ENCODE measurements at places on chromosomes 2 and 18. TPM values are rescaled to one million over a fixed set of nuclear protein-coding genes. Genes with fewer than 3 reads are reported as not detected.

The SH3BP4 gene
- 85.9 TPM for polyA plus RNA-seq

The MAPRE3 gene
- 15.3 TPM for polyA plus RNA-seq

The ALPI gene
- not detected for polyA plus RNA-seq

The UPP2 gene
- not detected for polyA plus RNA-seq

The C18orf32 gene
- 20.7 TPM for polyA plus RNA-seq

The TTN gene
- not detected for polyA plus RNA-seq

The RNF152 gene
- 6.5 TPM for polyA plus RNA-seq

The CCDC141 gene
- polyA plus RNA-seq = not detected

The MEP1B gene
- not detected for polyA plus RNA-seq

The SH3RF3 gene
- polyA plus RNA-seq = 3.6 TPM

The ZAP70 gene
- 0.10 TPM for polyA plus RNA-seq

The SOWAHC gene
- 9.1 TPM for polyA plus RNA-seq

The COL5A2 gene
- polyA plus RNA-seq = 383 TPM

The ARHGAP25 gene
- polyA plus RNA-seq = not detected

GRCh38 chr2:102191501-102191900 lies 4.7 kb downstream of the IL1RL2 start:
- no peak for DNase-seq

DNA sequence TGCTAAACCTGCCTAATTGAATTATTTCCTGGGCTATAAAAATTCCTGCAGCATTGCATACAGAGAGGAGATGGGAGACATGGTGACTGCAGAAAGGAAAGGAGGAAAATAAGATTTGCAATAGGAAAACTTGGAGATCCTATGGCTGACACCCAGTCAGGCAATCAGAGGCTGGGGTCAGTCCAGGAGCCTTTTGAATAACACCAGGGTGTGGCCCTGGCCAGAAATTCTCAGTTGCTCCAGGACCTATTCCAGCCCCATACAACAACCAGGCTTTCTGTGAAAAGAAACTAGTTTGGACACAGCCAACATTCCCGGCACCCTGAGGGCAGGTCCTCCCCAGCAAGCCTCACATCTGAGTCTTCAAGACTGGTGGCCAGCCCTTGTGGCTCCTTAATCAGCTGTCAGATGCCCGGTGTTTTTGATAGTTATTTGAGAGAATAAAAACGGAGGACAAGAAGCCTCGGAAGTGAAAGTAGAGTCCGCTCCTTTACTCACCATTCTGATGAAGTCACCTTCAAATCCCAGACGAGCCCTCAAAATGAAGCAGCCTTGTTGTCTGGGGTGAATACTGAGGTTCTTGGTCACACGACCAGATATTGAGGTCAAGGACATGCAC lies 31.1 kb upstream of the GMCL1 start:
- DNase-seq = no peak

GRCh38 chr18:57326718-57327323 lies 25.5 kb upstream of the ST8SIA3 start:
- no peak for DNase-seq

DNA sequence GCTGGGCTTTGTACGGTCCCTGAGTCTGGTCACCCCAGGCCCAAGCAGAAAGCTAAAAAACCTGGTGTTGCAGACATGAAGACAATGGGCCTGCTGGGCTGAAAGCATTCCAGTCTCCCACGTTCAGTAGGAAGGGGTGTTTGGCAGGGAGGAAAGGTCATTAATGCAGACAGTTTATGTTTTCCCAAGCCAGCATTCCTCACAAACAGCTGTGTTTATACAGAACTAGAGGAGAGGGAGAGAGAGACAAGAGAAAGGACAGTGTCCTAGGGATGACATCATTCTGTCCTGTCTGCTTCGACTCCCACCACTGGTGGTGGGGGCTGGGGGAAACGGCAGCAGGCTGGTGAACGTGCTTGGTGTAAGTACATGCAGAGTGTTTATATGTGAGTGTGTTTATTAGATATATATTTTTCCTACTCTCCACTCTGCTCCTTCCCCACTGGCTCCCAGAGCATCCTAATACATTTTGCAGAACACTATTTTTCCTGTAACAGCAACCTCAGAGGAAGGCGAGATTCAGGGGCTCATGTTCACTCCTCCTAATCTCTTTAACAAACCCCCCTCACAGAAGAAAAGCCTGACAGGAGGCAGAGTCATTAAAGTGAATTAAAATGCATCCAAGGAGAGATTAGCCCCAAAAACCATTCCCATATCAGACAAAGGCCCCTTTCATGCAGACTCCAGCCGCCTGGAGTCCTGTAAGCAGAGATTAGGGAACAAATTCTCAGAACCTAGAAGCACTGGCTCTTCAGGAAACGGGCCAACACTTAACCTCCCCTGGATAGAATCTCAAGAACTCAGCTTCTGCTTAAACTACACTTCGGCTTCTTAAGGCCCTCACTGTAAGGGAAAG lies 380.4 kb downstream of the TNS1 start:
- peak; percentile 88 for DNase-seq

DNA sequence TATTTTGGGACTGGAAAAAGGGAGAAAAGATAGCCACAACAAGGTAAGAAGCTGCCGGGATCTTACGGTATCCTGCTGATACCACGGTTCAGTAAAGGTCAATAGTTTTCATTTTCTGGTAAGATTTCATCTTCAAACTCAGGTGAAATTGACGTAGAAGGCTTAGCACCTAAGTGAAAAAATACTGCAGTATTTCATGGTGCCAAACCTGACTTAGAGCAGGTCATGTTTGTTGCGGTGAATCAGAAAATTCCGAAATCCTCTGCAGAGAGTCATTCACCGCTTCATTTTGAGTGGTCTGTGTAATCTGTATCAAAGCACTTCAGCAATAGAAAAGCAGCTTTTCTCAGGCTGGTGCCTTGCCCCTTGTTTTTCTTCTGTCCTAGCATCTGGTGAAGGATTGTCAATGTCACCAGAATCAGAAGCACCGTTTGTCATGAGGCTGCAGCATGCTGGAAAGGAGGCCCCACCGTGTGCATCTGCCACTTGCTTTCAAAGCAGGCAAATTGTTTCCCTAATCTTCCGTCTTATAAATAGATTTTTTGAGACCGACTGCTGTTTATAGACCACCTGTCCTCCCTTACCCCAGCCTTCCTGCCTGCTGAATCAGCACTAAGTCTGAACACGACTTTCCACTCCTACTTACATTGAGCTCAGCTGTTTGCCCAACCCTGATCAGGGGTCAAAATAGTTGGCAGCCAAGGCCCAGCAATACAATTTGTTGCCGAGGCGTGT lies 156.3 kb downstream of the EML6 start:
- no peak for DNase-seq

DNA sequence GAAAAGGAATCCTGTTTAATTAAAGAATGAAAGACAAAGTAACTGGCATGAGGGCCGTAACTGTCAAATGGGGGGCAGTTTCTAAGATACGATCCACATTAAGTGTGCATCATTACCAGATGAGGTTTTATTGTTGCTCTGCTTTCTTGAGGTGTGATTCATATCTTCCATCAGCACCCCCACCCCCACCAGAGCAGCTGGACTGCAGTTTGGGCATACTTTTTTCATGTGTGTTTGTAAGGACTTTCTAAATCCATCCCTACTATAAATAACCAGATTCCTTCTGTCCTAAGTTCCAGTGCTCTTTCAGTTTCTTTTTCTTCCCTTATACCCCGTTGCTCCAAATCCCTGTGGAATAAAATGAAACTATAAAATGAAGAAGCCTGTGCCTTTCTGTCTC lies 142.1 kb downstream of the CDCA7 start:
- DNase-seq = peak; percentile 32

- no peak for DNase-seq
Measured at GRCh38 chr2:42071791-42072190, 24.0 kb downstream of the PKDCC start.

DNA sequence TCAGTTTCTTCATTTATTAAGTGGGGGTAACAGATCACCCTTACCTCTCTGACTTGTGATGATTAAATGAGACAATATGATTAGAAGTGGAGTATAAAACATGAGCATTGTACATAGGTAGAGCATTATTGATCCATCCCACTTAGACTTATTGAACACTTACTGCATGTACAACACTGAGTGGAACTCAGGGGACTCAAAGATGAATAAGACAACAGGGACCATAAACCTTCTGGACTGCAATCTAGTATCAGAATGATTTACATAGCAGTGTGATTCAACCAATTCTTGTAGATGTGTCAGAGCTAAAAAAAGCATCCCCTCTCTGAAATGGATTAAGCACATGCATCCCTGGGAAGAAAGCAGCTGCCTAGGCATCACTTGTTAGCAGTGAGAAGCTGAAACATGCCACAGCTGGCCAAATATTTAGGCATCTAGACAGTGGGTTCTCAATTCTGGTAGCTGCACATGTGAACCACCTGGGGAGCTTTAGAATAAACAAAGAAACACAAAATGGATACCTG lies 111.5 kb downstream of the CYRIA start:
- DNase-seq = no peak

DNA sequence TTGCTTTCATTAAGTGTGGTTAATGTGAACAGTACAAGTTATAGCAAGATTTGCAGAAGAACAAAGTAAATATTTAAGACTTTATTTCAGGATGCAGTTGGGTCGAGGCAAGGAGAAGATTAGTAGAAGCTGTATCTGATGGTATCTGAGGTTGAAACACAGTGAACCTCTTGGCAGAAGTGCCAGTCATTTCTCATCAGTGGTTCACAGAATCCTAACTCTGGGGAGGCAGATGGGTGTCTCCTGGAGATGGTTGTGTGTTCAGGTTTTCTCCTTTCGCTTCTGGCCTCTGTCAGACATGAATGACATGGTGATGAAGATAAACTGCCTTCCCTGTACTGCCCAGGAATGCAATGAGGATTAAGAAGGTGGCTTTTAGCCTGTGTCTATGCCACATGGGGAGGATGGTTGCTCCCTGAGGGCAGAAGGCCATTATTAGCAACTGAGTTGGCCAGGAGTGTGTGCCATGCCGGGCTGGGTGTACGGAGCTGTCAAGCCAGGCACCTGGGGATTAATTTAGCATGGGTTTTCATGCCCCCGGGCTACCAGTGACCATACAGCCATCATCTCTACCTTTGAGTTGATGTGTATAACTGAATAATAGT lies 28.0 kb downstream of the MGAT5 start:
- no peak for DNase-seq

DNA sequence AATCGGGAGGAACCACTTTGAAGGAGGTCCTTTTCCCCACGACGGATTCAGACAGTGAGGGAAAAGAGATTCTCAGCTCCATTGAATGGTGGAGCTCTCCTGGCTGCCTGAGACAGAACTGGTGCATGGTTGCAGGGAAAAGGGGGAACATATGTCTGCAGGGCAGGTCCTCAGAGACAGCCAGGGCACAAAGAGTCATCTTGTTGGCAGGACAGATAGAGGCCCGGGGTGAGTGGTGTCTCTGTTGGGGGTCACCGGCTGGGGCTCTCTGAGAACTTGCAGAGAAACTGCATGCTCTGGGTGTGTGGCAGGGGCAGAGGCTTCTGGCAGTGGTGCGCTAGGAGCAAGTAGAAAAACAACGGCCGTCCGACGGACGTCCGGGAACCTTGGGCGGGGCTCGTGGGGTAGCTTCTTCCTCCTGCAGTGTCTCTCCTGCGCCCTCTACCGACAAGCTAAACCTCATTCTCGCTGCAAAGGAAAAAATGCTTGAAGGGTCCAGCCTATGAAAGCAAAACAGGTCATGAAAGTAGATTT lies 94.3 kb downstream of the CDCA7 start:
- peak; percentile 17 for DNase-seq

DNA sequence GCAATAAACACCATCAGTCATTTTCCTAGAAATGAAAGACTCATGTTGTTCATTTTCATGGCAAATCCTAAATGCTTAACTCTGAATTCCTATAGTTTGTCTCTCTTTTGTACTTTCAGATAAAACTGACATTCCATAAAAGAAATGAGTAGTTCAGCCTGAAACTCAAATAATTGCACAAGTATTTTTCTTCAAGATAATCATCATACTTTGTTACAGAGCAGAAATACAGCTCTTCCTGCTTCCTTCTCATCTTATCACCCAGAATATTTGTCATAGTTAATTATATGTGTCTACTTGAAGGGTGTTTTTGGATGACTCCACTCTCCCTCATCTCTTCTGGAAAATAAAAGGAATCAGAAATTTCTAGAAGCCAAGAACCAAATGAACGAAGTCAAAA lies 141.1 kb downstream of the HNMT start:
- no peak for DNase-seq

DNA sequence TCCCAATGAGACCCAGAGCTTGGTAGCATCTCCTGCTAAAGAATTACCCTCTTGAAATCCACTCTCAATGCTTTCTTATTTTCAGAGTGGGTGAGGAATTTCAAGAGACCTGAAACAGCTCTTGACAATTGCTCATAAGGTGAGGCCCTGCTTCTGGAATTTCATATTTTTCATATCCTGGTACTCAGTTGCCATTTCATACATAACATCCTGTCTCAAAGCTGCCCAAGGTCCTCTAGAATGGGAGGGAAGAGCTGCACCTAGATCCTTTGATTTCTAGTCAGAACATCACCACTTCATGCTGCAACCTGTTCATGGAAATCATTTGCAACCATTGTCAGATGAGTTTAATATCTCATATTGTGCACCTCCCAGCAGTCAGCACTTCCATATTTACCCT lies 404.8 kb upstream of the GALNT5 start:
- DNase-seq = no peak

DNA sequence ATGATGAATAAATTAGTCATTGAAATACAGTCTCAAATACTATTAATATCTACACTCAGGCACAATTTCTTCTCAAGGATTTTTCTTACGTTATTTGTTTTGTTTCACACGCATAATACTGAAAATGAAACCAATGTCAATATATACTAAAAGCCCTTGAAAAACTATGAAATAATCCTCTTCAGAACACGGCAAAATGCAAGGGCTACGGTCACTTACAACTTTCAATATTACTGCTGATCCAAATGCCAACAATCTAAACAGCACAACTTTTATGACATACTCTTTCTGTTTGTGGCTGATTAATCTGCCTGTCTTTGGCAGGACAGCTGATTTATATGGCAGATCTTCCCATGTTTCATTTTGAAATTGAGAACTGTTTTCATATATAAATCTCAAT lies 68.3 kb downstream of the LRPPRC start:
- DNase-seq = no peak

GRCh38 chr2:229768235-229768634 lies 53.9 kb upstream of the DNER start:
- no peak for DNase-seq

GRCh38 chr2:190817082-190817481 lies 63.5 kb upstream of the GLS start:
- no peak for DNase-seq

- no peak for DNase-seq
Measured at GRCh38 chr18:41982942-41983660, 28.1 kb downstream of the PIK3C3 start.

DNA sequence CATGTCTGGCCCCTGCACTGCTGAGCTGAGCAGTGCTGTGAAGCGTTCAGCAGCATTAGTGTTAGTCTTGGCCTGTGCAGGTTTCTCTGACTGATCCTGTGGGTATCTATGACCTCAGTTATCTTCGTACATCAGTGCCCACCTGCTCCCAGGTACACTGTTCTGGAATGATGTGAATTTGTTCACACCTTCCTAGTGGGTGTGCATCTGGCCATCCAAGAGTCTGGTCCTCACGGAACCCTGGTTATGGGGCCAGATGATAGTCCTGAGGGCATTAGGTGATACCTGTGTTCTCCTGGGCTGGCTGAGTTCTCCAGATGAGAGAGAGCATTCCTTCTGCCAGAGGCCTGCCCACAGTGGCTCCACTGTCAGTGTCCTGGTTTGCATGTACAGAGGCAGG lies 57.2 kb downstream of the INPP4A start:
- no peak for DNase-seq

Measured in BJ (cell line).